ENCODE measurements at places on chromosomes 3 and 15.
A peak's percentile ranks its signal among the peaks of the same experiment; 100 is the strongest.

DNA sequence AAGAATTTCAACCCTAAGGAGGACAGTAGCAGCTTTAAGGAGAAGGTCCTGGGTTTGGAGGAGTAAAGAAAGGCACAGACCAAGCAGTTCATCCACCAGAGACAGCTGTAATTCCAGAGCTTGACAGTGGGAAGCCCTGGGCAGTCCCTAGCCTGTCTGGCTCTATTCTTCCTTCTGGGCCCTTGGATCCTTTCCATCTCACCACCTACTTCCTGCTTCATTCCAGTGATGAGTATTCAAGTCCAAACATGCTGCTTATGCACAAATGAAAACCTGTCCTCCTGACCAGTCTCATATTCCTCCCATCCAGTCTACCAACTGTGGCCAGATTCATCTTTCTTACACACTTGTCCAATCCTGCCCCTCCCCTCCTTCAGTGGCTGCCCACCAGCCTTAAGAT, 171.4 kb downstream of the CNTN3 start:
- no peak for DNase-seq

DNA sequence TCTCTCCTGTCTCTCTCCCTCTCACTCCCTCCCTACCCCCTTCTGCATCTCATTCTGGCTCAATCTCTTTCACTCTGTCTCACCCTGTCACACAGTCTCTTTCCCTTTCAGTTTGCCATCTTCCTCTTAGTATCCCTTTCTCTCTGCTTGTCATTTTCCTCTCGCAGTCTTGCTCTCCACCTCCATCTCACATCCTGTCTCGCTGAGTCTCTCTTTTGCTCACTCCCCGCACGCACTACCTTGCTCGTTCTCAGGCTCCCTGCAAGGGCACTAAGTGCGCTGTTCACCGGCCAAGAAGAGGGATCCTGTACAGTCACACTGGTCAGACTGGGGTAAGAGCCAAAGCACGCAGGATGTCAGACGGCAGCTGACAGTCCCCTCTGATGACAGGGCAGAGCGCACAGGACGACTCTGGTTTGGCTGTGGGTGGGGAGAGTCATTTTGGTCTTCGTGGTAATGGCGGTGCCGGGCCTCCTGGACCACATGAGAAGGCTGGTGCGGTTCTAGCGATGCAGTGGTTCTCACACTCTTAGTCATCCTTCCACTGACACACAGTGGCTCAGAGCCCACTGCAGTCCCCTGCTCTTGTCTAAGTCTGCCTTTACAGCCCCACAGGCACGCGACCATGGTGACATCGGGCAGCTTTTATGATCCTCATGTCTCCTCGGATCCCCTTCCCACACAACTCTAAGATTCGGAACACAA, 356.8 kb downstream of the FOXP1 start:
- peak; percentile 95 for DNase-seq

DNA sequence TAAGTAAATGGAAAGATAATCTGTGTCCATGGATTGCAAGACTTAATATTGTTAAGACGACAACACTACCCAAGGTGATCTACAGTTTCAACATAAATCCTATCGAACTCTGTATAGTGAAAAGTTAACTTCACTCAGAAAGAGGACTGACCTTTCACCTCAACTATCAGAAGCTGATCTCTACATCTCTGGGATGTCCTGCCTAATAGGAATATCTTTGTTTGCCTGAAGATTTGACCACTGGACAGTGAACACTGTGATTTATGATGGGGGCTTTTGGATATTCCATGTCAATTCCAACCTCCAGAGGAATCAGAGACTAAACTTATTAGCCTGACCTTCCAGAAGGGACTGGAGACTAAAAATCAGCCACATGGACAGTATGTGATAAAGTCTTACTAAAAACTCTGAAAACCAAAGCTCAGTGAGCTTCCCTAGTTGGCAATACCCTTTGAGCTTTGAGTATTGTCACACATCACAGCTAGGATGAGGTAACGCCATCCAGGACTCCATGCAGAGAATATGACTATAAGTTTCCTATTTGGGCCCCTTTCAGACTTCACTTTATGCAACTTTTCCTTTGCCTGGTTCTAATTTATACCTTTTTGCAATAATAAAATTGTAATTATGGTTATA, 164.9 kb upstream of the SETMAR start:
- no peak for DNase-seq

DNA sequence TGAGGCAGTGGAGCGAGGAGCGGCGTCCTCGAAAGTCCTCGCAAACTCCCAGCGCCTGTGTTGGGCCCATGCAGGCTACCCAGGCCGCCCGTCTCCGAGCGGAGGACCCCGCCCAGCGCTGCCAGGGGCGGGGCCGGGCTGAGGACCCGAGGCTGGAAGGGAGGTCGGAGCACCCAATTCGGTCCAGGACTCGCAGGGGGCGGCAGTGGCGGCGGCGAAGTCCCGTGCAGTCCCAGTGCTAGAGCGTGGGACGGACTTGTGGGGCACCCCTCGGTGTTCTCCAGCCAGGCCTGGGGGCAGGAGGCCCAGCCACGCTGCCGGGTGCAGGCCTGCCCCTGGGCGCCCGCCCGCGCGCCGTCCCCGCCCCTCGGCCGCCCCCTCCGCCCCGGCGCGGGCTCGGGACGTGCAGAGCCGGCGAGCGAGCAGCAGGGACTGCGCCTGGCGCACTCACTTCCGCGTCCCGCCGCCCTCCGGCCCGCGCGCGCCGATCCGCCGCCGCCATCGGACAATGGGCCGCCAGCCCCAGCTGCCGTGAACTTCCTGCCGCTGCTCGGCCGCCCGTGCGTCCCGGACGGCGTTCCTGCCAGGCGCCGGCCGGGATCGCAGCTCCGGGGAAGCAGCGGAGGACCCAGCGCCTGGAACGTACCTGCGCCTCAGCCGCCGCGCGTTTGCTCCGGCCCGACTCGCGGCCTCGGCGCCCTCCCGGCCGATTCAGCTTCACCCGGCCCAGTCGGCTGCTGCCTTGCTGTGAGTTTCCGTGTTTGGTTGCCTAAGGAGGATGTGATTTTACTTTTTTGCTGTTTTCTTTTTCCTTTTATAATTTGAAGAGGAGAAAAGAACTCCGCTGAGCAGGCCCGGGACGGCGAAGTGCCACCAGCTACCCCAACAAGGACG, 596 bp upstream of the LIMD1 start:
- peak; percentile 82 for DNase-seq

DNA sequence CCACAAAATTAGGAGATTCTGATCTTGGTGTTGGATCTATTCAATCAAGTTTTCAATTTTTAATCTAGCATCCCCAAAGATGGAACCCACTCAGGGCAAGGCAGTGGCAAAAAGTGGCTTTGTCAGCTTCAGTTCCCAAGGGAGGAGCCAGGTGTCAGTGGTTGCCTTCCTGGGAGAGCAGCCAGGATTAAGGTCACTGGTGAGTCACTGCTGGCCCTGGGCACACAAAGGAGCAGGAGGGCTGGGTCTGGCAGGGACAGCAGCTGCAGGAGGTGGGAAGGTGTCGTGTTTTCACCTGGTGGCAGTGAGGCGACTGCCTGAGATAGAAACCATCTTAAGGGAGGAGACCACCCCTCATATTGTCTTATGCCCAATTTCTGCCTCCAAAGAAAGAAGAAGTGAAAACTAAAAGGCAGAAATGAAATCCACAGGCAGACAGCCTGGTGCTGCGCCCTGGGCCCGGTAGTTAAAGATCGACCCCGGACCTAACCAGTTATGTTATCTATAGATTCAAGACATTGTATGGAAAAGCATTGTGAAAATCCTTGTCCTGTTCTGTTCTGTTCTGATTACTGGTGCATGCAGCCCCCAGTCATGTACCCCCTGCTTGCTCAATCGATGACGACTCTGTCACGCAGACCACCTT, 5.9 kb upstream of the KLHL25 start:
- DNase-seq: no peak

DNA sequence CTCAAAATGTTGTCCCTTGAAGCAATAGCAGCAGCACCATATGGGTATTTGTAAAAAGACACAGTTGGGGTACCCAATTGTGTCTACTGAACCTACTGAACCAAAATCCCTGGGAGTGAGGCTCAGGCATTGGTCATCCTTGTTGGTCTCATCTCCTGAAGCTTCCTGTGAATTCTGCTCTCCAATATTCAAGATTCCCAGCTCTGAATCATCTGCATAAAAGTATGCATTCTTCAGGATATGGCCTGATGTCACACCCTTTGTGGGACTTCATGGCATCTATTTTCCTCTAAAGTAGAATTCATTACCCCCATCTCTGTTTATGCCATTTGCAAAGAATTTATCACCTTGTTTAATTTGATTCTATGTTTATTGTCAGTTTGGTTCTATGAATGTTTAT, 13.3 kb upstream of the PTX3 start:
- no peak for DNase-seq

Measured in activated CD4-positive, alpha-beta T cell treated with anti-CD3 and anti-CD28 coated beads for 36 hours (primary cell).